GM10248 (cell line): ENCODE measurements at places on chromosomes 4 and X.

DNA sequence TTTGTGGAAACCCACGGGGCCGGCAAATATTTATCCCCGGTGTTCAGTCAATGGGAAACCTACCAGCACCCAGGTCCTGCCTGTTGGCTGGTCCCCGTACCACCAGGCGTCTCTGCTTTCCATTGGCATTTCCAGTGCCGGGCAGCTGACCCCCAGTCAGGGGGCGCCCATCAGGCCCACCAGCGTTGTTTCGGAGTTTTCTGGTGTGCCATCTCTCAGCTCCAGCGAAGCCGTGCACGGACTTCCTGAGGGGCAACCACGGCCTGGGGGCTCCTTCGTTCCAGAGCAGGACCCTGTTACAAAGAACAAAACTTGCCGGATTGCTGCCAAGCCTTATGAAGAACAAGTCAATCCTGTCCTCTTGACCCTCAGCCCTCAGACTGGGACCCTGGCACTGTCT lies 32.7 kb downstream of the BCORL1 start:
- DNase-seq = no peak

- DNase-seq = peak; percentile 74
These were observed 96.3 kb upstream of the ENPP6 start for GRCh38 chr4:184313702-184314659.

DNA sequence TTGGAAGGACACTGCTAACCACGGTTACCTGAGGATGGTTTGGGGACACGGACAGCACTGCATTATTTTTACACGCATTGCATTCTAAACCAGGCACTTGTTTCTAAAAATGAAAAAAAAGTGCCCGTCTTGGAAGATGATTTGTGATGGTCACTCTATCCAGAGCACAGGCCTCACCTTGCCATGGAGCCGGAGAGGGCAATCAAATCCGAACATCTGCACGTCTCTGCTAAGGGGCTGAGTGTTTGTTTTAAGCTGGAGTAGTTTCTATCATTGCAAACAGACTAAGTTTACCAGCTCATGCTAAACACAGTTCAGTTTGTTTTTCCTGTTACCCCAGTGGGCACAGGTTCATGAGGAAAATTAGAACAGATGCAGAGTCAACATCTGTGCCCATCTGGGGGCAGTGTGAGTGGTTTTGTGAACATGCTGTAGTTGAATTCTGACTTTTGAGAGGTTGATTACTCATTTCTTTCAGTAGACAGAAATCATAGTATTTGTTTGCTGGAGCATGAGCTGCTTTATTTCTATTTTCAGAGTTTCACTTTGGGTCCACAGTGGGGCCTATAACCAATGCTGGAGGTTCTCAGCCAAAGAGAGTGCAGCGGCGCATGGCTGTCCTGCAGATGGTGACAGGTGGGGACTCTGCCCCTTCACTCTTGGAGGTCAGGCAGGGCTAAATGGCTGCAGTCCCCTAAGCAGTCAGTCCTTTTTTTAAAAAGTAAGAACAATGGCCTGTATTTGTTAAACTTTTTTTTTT lies 65.4 kb upstream of the ENPP6 start:
- peak; percentile 79 for DNase-seq

- DNase-seq = no peak
These were observed 11.9 kb downstream of the RPS6KA3 start for GRCh38 chrX:20254712-20255299.

- DNase-seq = no peak
These were observed 24.4 kb upstream of the MGST2 start for GRCh38 chr4:139641218-139641617.

DNA sequence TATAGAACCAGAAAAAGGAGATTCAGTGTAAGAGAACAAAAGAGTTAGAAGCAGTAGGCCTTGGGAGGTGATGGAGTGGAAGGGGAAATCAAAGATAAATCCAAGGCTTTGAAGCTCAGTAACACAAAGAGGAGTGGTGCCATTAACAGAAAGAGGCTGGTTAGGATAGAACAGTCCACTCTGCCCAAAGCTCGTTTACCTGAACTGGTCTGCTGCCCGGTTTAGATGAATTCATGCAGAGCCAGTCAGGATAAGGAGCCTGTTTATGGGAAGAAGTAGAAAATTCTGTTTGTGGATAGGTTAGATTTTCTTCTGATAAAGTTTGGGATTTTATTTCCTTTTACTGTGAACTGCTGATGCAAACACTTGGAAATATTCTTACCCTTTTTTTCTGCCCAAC lies 80.6 kb downstream of the HMGB2 start:
- no peak for DNase-seq

DNA sequence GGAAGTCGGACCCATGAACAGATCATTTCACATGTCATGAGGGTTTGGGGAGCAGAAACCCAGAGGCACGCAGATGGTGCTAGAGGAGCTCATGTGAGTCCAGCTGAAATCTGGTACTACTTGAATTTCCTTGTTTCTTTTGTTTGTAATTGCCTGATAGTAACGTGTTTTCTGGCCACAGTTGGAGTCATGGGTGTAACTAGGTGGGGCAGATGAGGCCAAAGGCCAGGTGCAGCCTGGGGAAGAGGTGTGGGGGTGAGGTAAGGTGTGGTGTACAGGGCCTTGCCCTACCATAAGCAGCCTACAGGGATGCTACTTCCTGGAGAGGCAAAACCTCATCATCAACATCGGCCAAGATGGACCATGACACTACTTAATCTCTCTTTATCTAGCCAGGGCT lies 271.4 kb downstream of the PTTG2 start:
- DNase-seq = no peak

- no peak for DNase-seq
These were observed 327.4 kb downstream of the RPA4 start for GRCh38 chrX:97211070-97211469.

DNA sequence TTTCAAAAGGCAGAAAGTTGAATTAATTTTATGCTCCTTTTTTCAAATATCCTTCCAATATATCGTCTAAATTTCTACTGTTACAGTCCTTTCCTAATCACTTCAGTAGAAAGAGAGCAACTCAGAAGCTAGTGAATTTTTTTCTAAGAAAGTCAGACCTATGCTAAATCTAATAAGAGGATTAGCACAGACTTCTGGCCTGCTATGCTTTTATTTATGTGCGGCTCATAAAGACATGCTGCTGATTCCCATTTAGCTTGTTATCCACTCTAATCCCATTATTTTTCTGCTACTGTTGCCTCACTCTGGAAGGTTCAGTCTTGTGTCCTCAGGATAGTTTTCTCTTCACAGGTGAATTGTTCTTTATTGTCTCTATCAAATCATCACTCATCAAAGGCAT lies 473.5 kb upstream of the FAM241A start:
- no peak for DNase-seq

DNA sequence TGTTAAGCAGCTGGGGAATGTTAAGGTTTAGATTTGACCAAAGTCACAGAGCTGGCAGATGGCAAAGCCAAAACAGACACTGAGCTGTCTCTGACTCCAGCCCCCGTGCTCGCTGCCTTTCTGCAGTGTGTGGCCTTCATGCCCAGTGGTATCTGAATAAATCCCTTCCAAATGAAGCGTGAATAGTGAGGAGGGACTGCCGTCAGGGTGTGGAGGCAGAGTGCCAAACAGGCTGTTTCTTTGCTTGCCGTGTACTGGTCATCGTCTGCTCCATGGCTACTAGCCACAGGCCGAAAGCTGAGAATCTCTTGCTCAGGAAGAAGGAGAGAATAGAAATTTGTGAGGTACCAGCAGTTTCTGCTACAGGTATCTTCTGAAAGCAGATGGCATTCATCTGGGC lies 19.7 kb downstream of the PRIMPOL start:
- no peak for DNase-seq

GRCh38 chr4:52942936-52943335 lies 80.8 kb downstream of the RASL11B start:
- DNase-seq = no peak

DNA sequence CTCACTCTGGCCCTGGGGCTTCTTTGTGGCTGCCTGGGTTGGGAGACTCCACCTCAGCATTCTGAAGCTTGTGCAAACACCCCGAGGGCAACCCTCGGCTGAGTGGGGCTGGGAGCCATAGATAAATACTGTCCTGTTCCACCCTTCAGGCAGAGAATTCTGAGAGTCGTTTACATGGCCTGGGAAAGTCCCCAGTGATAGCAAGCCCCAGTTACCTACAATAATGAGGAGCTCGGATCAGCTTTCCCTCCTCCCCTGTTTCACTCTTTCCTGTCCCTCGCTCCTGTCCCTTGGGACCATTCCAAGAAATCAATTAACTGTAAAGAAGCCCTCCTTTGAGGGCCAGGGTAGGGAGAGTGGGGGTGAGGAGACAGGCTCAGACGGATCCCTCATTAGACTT lies 31.6 kb upstream of the DDX3X start:
- DNase-seq = no peak

DNA sequence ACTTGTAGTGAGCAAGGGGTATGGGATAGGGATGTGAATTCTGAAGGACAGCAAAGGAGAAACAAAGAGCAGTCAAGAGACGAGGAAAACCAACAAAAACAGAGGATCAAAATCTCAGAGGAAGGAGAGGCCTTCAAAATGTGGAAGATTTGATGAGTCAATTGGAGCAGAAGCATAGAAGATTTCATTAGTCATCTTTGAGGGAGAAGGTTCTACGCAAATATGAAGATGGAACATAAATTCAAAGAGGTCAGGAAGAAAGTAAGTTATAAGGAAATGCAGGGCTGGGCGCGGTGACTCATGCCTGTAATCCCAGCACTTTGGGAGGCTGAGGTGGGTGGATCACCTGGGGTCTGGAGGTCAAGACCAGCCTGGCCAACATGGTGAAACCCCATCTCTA lies 35.4 kb downstream of the MID2 start:
- no peak for DNase-seq

- no peak for DNase-seq
These were observed 96.4 kb downstream of the LNX1 start for GRCh38 chr4:53494851-53495250.

DNA sequence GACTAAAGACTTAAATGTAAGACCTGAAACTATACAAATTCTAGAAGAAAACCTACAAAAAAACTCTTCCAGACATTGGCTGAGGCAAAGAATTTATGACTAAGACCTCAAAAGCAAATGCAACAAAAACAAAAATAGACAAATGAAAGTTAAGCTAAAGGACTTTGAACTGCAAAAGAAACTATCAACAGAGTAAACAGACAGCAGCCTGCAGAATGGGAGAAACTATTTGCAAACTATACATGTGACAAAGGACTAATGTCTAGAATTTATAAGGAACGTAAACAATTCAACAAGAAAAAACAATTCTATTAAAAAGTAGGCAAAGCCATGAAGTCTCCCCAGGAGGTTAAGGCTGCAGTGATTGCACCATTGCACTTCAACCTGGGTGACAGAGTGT lies 9.1 kb downstream of the FAM47E start:
- no peak for DNase-seq

DNA sequence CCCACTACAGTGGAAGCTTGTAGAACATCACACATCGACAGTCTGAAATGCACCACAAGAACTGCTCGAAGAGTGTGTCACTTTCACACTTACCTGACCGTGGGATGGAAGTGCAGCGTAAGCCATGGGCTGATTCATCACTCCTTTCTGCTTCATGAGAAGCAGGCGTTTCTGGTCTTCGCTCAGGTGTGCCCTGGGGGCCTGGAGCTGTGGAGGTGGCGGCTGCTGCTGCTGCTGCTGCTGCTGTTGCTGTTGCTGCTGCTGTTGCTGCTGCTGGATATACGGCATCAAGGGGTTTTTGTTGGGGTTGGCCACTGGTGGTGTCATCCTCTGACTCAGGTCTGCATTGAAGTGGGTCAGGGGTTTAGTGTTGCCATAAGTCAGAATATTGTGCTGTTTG lies 223.6 kb downstream of the MGST2 start:
- DNase-seq = no peak

DNA sequence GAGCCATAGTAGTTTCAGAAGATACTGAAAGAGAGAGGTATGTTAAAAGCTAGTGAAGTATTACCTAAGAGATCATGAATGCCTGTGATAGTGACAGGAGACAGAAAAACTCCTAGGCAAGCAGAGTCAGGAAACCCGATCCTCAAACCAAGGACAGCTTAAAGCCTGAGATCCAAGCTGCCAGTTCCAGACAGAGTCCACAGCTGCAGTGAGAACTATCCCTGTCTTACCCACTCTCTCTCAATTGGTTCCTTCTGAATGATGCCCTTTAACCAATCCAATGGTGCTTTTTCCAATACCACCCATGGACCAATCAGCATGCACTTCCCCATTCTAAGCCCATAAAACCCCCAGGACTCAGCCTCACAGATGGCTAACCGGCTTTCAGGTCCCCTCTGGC lies 90.4 kb upstream of the PCDH10 start:
- no peak for DNase-seq

- peak; percentile 16 for DNase-seq
These were observed 72.1 kb downstream of the PRSS12 start for GRCh38 chr4:118280501-118281218.

DNA sequence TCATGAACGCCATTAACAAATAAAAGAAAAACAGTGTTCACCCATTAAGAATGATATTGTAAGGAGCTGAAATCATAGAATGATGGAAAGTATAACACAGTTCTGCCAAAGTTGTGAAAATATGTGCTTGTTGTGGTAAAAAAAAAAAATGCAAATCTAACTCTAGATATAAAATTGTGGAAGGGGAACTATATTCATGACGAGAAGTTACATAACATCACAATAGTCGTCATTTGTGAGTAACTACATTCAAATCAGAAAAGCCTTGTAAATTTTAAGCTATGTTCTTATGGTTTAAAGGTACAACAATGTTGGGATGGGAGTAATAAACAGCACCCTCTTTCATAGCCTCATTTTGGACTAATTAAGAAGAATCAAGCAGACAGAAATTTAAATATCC lies 57.6 kb upstream of the PRDM8 start:
- no peak for DNase-seq

DNA sequence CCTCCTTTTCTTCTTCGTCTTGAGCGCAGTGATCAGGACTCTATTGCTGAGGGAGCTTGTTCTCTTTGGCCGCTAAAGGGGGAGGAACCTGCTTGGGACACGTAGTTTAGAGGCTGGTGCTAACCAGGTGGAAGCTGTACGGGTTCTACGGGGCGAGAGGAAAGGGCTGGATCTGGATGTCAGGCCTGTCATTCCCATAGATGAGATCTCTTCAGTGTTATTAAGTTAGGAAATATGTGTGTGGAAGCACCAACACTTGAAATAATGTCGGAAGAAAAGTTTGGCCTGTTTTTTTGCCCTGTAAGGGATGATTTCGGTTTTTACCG lies 643 bp downstream of the SRP72 start:
- peak; percentile 38 for DNase-seq

- DNase-seq = no peak
These were observed 25.8 kb upstream of the FAM193A start for GRCh38 chr4:2510351-2511259.
